ENCODE measurements at places on chromosomes 13 and 19.

DNA sequence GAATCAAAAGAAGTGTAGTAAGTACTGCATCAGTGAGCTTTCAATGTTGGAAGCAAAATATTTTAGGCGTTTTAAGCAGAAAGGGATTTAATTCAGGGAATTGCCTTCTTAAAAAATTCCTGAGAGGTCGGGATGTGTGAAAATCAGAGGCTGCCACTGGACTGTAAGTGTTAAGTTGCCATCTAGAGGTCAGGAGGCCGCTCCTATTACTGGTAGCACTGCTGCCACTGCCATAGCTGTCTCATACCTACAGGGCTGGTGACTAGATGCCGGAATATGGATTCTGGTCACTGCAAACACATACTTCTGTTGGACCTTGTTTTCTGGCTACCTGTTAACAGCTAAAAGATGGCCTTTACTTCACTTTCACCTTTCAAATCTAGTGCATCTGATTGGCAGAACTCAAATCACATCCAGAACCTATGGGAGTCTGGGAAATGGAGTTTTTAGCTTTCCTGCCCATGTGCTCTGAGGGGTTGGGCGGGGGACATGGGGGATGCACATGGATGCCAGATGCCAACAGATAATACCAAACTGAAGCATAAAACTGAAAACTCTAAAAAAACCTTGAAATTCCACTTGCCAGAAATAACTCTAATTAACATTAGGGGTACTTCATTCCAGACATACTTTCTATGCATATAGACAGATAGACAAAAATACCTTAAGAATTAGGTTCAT lies 29.8 kb downstream of the DGKH start:
- DNase-seq: no peak

GRCh38 chr19:10138879-10139795 lies 19.4 kb upstream of the EIF3G start:
- DNase-seq: no peak

DNA sequence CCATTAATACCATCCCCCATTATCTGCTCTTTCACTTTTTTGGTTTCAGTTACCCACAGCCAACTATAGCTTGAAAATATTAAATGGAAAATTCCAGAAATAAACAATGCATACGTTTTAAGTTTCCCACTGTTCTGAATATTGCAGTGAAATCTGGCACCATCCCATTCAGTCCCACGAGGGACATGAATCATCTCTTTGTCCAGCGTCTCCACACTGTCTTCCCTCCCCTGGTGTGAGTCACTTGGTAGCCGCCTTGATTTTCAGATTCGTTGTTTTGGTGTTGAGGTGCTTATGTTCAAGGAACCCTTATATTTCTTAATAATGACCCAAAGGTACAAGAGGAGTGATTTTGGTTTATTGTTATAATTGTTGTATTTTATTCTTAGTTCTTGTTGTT lies 246.1 kb downstream of the DCT start:
- peak; percentile 88 for DNase-seq

- no peak for DNase-seq
These were observed 42.0 kb upstream of the GGACT start for GRCh38 chr13:100630555-100630954.

GRCh38 chr13:21318891-21319532 lies 140.1 kb downstream of the ZDHHC20 start:
- no peak for DNase-seq

- no peak for DNase-seq
These were observed 111.3 kb downstream of the RAB20 start for GRCh38 chr13:110450016-110450900.

- DNase-seq: peak; percentile 19
These were observed 2.0 kb downstream of the SLC1A5 start for GRCh38 chr19:46786236-46787039.

- no peak for DNase-seq
These were observed 42.1 kb downstream of the PTPRS start for GRCh38 chr19:5298471-5298901.

GRCh38 chr13:28499609-28500008 lies 4.7 kb upstream of the FLT1 start:
- DNase-seq: no peak

- DNase-seq: peak; percentile 66
These were observed 816 bp downstream of the USF2 start for GRCh38 chr19:35269438-35270117.

DNA sequence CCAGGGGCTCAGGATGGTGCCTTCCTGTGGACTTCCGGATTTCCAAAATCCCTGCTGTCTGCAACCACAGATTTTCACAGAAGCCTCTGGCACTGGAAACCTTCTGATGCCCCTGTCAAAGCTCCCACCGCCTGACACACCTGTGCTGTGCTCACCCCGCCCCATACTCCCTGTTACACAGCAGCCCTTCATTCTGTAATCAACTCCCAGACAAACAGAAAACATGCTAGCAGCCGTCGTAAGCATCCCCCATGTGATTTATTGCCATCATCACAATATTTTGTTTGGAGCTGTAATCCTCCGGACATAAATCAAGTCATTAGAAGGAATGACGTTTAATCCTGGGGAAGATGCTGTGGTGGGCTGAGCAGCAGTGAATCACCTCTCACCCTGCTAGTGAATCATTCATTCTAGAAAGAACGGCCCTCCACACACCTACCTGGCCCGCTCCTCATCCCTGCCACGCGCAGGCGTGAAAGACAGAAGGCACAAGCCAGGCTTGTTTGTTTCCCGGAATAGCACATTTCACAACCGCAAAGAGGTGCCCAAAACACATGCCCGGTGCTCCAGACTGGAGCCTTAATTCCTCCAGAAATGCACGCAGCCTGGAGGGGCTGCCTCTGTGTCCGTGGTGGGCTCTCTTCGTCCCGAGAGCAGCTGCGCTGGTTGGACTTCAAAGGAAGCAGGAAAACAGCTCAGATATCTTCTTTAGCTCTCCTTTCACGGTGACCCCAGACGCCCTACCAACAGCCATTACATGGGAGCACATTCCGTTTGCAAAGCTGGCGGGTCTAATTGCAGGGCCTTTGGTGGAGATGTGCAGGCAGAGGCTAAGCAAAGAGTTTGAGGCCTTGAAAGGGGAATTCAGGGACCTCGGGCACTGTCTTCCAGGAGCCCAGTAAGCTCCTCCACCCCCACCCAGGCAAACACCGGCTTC lies 41.3 kb upstream of the KCTD15 start:
- DNase-seq: no peak

DNA sequence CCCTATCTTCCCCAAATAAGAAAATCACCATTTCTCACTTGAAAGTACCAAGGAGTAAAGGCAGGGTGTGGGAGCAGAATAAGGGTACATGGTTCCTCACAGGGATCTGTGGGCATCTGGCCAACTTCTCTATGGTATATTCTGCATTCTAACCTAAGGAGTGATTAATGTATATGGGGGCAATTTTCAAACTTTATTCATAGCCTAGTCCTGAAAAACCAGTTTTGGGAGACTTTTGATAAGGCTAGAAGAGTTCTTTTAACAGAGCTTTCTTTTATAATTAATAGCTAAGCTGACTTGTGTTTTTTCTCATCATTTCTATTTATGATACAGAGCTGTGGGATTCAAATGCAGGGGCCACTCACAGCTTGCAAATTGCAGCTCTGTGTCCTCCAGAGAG lies 852 bp downstream of the SCEL start:
- DNase-seq: no peak

GRCh38 chr19:51097166-51097738 lies 11.0 kb downstream of the CTU1 start:
- peak; percentile 56 for DNase-seq

GRCh38 chr19:50649433-50650391 lies at the start of gene C19orf81:
Gene C19orf81 (plus strand): TSS chr19:50649445. CDS start chr19:50649445, 0 bp downstream.
- DNase-seq: no peak

- DNase-seq: no peak
These were observed 1.5 kb downstream of the ARID3A start for GRCh38 chr19:927351-927779.

DNA sequence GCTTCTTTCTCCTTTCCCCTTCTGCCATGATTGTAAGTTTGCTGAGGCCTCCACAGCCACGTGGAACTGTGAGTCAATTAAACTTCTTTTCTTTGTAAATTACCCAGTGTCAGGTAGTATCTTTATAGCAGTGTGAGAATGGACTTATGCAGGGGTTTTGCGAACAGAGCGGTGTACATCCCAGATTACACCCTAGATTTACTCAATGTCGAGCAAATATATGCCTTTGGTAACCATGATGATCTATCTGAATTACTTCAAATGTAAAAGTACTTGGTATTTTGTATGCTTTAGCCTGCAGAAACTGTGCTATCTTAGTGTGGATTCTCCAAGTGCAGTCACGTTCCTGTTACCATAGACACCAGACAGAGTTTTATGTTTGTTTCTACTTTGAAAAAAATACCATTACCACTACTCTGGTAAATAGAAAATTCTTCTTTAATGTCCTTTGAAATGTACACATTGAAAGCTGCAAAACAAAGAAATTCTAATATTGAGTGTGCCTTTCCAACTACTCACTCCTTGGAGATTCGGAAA lies 510.4 kb upstream of the ARGLU1 start:
- DNase-seq: no peak

DNA sequence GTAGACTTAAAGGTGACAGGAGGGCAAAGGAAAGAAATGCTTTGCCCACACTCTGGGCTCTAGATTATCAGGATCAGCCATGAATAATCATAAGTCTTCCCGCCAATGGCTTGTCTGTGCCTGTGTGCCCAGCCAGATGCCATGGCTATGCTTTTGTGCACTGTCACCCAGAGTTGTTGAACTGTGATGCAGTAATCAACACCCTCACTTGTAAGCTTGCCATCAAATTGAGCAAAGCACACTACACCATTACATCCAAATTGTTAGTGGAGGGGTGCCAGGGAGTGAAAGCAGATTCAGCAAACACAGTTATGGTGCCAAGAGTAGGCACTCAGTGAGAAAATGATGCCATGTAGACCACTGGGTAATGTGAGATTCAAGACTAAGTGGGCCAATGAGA lies 845.3 kb upstream of the MIR17HG start:
- no peak for DNase-seq

DNA sequence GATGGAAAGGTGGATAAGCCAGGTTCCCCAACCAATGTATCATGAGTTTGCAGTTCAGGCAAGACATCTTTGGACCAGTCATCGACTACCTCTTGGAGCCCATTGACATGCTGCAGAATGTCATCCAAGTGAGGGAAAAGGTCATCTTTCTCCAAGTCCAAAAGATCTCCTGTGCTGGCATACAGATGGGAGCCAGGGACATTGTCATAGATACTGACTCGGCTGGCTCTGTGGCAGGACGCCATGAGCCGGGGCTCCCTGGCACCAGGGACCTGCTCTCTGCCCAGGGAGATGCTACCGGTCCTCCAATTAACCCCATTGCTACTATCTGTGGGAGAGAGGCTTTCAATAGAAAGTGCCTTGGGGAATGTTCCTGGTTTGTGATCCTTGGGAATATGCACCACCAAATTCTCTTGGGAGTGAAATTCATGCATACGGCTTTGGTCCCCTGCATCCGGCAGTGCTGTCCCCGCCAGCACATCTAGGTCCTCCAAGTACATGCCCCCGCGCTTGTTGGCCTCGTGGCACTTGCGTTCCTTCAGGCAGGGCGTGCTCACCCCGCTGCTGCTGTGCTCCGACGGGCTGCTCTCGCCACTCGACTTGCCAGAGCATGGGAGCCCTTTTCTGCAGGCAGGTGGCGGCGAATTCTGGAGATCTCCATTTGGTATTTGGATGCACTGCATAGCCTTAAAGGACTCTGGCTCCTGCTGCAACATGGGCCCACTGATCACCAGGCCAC lies 113.0 kb downstream of the KL start:
- no peak for DNase-seq

DNA sequence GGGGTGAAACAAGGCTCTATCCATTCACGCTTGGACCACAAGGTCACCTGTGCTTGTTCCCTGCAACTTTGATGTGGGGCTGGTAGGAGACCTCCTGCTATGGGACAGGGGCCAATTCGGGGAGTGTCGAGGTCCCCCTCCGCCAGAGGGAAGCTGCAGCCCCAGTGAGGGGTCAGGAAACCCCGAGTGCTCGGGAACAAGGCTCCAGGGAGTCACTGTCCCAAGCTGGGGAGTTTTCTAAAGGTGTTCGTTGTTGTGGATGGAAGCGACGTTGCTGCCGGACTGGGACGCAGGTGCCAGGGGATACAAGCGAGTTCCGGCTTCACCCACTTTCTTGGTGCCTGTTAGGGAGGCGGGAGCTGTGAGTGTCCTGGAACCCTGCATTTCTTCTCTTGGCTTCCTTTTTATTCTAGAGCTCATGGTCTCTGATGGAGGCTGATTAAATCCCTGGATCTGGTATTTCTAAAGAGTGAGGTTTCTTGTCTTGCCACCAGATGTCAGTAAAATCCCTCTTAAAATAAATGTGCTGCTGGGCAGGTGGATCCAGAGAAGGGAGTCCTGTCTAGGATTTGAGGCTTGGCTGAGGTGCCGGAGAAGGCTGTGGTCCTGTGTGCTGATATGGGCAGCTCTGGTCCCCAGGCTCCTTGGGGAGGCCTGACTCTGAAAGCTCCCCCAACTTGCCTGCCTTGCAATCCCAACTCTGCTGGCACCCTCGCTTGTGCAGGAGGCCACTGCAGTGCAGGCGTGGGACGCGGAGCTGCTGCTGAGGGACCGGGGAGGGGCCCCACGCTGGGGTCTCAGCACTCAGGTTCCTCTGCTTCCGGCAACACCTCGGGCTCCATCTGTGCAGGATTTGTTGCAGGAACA lies 153.9 kb downstream of the TEX29 start:
- peak; percentile 61 for DNase-seq

DNA sequence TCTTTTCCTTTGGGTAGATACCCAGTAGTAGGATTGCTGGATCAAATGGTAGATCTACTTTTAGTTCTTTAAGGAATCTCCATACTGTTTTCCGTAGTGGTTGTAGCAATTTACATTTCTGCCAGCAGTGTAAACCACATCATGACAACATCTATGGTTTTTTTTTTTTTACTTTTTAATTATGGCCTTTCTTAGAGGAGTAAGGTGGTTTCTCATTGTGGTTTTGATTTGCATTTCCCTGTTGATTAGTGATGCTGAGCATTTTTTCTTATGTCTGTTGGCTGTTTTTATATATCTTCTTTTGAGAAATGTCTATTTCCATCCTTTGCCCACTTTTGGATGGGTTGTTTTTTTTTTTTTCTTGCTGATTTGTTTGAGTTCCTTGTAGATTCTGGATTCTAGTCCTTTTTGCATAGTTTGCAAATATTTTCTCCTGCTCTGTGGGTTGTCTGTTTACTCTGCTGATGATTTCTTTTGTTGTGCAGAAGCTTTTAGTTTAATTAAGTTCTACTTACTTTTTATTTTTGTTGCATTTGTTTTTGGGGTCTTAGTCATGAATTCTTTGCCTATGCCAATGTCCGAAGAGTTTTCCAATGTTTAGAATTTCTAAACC lies 38.8 kb downstream of the TDRD3 start:
- no peak for DNase-seq

- no peak for DNase-seq
These were observed 299.0 kb downstream of the ITGBL1 start for GRCh38 chr13:101751488-101751887.

- DNase-seq: no peak
These were observed 119.2 kb upstream of the ABCC4 start for GRCh38 chr13:95420501-95420900.

- no peak for DNase-seq
These were observed 9.8 kb downstream of the TMED1 start for GRCh38 chr19:10826231-10826630.

- peak; percentile 48 for DNase-seq
These were observed 186.2 kb upstream of the GPR12 start for GRCh38 chr13:26946684-26947343.

GRCh38 chr13:48506092-48506701 lies 26.7 kb downstream of the RCBTB2 start:
- no peak for DNase-seq

Measured in kidney glomerular epithelial cell (primary cell).